Thoracic aorta endothelial cell (primary cell): ENCODE measurements at places on chromosomes 1 and 21. TPM values are rescaled to one million over a fixed set of nuclear protein-coding genes. Genes with fewer than 3 reads are reported as not detected.

The PTPN22 gene
- total RNA-seq = 6.0 and 15.8 TPM in 2 replicates

The ADGRL4 gene
- total RNA-seq = 335 and 338 TPM in 2 replicates

The ATP1A4 gene
- total RNA-seq = not detected in 2 replicates

The STXBP3 gene
- total RNA-seq = 73.6 and 73.8 TPM in 2 replicates

The PLA2G2C gene
- not detected in 2 replicates for total RNA-seq

The ADAMTS1 gene
- 131 and 144 TPM in 2 replicates for total RNA-seq

The ETS2 gene
- 76.2 and 80.3 TPM in 2 replicates for total RNA-seq

The IL10 gene
- not detected in 2 replicates for total RNA-seq

The VAMP3 gene
- 165 and 174 TPM in 2 replicates for total RNA-seq

The FCGR2B gene
- not detected in 2 replicates for total RNA-seq

The NVL gene
- 43.0 and 44.4 TPM in 2 replicates for total RNA-seq

The KIF21B gene
- 2.7 TPM in 2 replicates for total RNA-seq

The UTS2 gene
- not detected in 2 replicates for total RNA-seq

The ANGPTL3 gene
- total RNA-seq = 0.07 TPM in 1 of 2 replicates, not detected in the other

The RHCE gene
- 0.07 TPM in 1 of 2 replicates, not detected in the other for total RNA-seq

The HAO2 gene
- total RNA-seq = not detected in 2 replicates

The THEMIS2 gene
- total RNA-seq = 2.7 and 5.3 TPM in 2 replicates

The SYT2 gene
- not detected in 2 replicates for total RNA-seq

The IKBKE gene
- total RNA-seq = 13.6 and 15.2 TPM in 2 replicates

The C4BPA gene
- not detected in 2 replicates for total RNA-seq

The LRRC8C gene
- 58.8 and 92.8 TPM in 2 replicates for total RNA-seq

The USH2A gene
- not detected in 2 replicates for total RNA-seq

The CCDC190 gene
- total RNA-seq = 2.3 and 5.5 TPM in 2 replicates

The FALEC gene
- total RNA-seq = not detected in 2 replicates

The FLG2 gene
- total RNA-seq = not detected in 2 replicates

The ESPN gene
- total RNA-seq = 0.65 and 1.1 TPM in 2 replicates

The SPRR2G gene
- total RNA-seq = not detected in 2 replicates

The TMEM9 gene
- 19.1 and 27.7 TPM in 2 replicates for total RNA-seq

The BCL2L15 gene
- 0.43 and 1.1 TPM in 2 replicates for total RNA-seq

The SH2D1B gene
- 0.07 TPM in 1 of 2 replicates, not detected in the other for total RNA-seq

The A3GALT2 gene
- total RNA-seq = not detected in 2 replicates

The GBP1 gene
- total RNA-seq = 23.3 and 27.4 TPM in 2 replicates

The RGSL1 gene
- not detected in 2 replicates for total RNA-seq

The DAB1 gene
- total RNA-seq = not detected in 2 replicates

The TPRG1L gene
- total RNA-seq = 31.2 and 31.9 TPM in 2 replicates

The PPP2R5A gene
- total RNA-seq = 34.4 and 53.2 TPM in 2 replicates

The NEXN gene
- total RNA-seq = 3.8 and 6.1 TPM in 2 replicates

The SLC35F3 gene
- not detected in 2 replicates for total RNA-seq

The HNRNPCL2 gene
- total RNA-seq = not detected in 2 replicates

The IL22RA1 gene
- 0.14 TPM in 1 of 2 replicates, not detected in the other for total RNA-seq

The VWA5B1 gene
- not detected in 2 replicates for total RNA-seq

The RRP1 gene
- total RNA-seq = 31.8 and 34.5 TPM in 2 replicates

The EFNA3 gene
- 0.66 and 1.9 TPM in 2 replicates for total RNA-seq

The ELOVL1 gene
- total RNA-seq = 65.3 and 80.0 TPM in 2 replicates

The CELA3A gene
- not detected in 2 replicates for total RNA-seq

The NBPF4 gene
- total RNA-seq = not detected in 2 replicates

The CAMK2N1 gene
- total RNA-seq = 9.3 and 17.8 TPM in 2 replicates

The CXADR gene
- total RNA-seq = 13.8 and 17.7 TPM in 2 replicates

The SPRR2E gene
- total RNA-seq = not detected in 2 replicates

The S100A12 gene
- not detected in 2 replicates for total RNA-seq
